ENCODE measurements at places on chromosomes 4 and X.

- no peak for DNase-seq
Measured at GRCh38 chrX:152831391-152831790, 528 bp downstream of the NSDHL start.

DNA sequence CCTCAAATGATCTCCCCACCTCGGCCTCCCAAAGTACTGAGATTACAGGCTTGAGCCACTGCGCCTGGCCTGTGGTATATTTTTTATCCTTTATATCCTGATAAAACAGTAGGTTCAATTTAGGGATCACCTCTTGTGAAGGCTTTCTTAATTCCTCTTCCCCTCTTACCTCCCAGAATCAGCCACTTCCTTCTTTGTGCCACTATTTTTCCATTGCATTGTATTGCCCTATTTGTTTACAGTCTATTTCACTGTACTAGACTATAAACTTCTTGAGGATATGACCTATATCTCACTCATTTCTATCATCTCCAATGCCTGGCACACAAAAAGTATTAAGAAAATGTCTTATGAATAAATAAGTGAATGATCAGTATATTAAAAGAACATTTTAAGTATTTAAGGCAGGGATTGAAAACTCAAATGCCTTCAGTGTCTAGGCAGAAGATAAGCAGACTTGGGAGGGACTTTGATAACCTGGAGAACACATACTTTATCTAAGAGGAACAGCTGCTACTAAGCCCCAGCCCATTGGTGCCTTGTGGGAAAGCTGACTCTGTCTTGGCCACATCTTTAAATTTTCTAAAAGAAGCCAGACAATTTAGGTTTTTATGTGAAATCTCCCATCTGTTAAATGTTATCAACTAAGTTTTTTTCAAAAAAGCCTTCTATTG lies 82.3 kb upstream of the OGT start:
- DNase-seq: no peak

DNA sequence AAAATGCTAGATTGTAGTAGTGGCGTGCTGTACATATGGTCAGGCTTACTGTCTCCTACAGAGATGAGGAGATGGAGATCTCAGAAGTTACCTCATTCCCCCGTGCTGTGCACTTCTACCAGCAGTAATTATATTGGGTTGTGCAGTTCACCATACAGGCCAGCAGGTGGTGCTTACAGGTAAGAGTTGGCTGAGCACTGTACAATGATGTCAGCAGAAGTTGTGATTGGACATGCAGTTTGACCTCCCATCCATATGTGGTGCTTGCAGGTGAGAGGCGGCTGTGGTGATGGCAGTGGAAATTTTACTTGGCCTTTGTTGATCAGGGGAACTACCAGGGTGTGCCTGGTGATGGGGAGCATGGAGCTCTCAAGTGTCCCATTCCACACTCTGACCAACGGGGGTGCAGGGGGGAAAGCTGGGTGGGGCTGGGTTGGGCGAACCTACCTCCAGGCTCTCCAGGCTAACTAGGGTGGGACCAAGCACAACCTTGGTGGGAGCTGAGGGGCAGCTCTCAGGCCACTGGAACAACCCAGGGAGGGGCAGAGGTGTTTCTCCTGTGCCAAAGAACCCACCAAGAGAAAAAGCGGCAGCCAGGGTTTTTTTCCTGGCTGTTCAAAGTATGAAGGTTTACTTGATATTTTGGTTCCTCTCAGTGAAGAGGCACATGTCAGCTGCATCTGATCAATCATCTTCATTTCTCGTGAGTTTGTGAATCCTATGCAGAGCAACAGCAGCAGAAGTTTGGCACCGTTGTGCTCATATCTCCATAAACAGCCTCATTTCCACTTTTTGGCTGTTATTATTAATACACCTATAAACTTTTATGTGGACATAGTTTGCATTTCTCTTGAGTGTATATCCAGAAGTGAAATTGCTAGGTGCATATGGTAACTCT lies 73.8 kb upstream of the FREM3 start:
- peak; percentile 27 for DNase-seq

GRCh38 chrX:40022421-40022820 lies 75.3 kb downstream of the BCOR start:
- no peak for DNase-seq

GRCh38 chrX:134158821-134159512 lies 78.0 kb upstream of the CCDC160 start:
- DNase-seq: no peak

- DNase-seq: peak; percentile 25
Measured at GRCh38 chr4:136864604-136865185, 667.6 kb downstream of the PCDH18 start.

GRCh38 chr4:142713282-142714030 lies 132.6 kb downstream of the INPP4B start:
- DNase-seq: no peak

- DNase-seq: no peak
Measured at GRCh38 chrX:51606446-51606845, 12.3 kb downstream of the CENPVL3 start.

DNA sequence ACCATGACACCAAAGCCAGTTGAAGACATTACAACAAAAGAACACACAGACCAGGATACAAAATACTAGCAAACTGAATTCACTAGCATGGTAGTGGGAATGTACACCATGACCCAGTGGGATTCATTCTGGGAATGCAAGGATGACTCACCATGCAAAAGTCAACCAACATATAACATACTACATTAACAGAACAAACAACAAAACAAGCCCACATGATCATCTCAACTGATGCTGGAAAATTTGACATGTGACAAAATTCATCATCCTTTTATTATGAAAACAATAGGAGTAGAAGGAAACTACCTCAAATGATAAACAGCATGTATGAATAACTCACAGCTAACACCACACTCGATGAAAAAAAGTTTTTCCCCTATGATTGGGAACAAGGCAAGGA lies 190.2 kb downstream of the DCLK2 start:
- DNase-seq: no peak

DNA sequence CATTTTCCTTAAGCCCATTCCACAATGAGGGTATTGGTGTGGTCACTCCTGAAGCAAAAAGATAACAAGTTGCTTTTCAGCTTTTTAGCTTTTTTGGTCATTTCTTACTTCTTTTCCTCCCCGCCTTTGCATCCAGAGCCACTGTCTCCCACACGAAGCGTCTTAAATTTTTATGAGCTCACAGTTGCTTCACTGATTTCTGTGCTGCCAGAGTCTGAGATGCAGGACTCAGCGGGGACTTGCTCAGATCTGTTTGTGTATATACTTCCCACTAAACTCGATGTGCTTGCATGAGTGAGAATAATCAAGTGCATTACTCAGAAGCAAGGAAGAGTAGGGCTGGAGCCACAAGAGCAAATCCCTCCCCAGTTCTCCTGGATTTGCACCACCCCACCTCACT lies 80.2 kb upstream of the FHL1 start:
- DNase-seq: no peak

GRCh38 chr4:7842384-7843279 lies 97.0 kb downstream of the AFAP1 start:
- DNase-seq: no peak

DNA sequence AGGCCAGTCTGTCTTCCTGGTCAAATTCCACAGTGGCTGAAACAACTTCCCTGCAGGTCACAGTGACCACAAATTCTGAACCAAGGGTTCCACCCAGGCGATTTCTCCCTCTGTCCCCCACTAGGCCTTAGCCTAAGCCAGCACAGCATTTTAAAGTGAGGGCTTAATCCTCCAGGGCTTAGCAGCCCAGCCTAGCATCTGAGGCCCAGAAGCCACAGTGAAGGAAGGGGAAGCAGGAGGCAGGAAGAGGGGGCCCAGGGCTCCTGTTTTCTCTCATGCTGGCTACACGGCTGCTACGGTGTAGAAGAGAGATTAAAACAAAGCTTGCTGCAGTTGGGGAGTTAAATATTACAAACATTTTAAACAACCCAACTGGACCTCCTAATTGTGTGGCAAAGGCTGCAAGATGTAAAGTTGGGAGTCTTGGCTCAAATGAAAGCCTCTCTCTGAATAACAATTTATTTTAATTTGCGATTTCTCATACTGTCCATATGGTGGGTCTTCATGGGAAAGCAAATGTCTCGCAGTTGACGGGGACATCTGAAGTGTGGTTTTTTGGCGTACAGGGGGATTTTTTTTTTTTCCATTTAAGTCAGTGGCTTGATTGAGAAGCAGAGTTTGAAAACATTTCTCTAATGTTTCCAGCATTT lies 170.8 kb upstream of the RAI2 start:
- DNase-seq: peak; percentile 23

- DNase-seq: no peak
Measured at GRCh38 chr4:70778888-70779422, 57.2 kb downstream of the RUFY3 start.

GRCh38 chrX:131739823-131740222 lies 195.9 kb downstream of the OR13H1 start:
- DNase-seq: peak; percentile 87

DNA sequence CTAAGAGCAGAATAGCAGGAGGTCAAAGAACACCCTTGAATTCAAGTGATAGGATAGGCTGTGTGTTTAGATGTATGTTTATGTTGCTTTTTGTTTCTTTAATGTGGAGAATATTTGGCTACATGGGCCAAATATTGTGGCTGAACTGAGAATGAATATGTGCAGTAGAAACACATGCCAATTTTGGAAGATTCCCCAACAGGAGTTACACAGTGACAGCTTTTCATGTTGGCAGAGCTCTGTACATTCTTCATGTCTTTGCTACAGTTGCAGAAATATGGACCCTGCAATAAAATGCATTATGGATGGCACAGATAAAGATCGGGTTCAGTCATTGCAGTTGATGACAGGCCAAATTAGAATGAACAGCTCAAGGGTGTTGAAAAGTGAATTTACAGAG lies 82.8 kb upstream of the SLC4A4 start:
- DNase-seq: no peak

DNA sequence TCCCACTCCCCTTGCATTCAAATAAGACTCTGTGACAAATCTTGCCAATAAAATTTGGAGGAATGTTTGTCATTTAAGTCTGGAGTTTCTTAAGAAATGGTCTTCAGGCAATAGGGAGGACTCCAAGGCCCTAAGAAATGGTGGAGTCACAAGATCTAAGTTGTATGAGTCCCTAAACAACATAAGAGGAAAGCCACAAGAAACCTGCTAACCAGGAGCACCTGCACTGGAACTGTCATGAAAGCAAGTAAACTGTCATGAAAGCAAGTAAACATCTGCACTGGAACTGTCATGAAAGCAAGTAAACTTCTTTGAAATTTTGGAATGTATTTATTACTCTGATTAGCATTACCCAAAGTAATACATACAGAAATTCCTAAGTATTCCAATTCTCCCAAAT lies 3.5 kb downstream of the CNOT6L start:
- no peak for DNase-seq

DNA sequence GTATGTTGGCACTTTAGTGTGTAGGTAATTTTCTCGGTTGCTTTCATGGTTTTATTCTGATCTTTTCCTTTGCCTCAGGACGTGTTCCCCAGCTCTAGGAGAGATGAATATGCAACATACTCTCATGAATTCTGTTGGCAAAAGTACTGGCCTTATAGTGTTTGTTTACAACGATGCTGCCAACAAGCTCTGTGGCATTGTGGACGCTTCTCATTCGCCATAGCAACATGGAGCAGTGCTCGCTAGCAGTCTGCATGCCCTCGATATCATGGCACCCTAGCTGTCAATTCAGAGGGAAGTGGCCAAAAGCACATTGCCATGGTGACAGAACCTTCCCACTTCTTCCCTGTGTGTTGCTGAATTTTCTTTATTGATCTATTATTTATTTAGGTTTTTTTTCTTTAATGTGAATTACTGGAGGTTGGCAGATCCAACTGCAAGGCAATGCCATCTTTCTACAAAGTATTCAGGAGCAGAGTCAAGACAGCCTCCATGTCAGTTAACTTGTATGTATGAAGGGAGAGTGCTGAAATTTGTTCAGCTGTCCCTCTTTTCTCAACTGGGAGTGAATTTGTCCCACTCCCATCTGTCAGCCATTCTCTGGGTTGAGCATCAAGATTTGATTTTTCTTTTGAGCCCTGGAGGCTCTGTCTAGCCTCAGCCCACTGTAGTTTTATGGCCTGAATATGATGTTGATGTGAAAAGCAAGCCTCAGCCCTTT lies 224.9 kb upstream of the VCX3A start:
- DNase-seq: no peak

- peak; percentile 33 for DNase-seq
Measured at GRCh38 chr4:100738196-100739165, 220.7 kb upstream of the EMCN start.
